ENCODE measurements at places on chromosomes 4 and X. TPM values are rescaled to one million over a fixed set of nuclear protein-coding genes. Genes with fewer than 3 reads are reported as not detected.

GRCh38 chrX:30939928-30940327, 50.9 kb upstream of the TAB3 start:
- DNase-seq, result no peak

TBC1D8B gene
- 7.3 TPM for total RNA-seq

HDAC6 gene
- 42.5 TPM for total RNA-seq

- no peak for DNase-seq
These were observed 3.7 kb downstream of the TBC1D9 start for GRCh38 chr4:140752291-140753068.

GRCh38 chr4:117527601-117528000, 442.2 kb upstream of the TRAM1L1 start:
- DNase-seq, result no peak

SSX2 gene
- not detected for total RNA-seq

DNA sequence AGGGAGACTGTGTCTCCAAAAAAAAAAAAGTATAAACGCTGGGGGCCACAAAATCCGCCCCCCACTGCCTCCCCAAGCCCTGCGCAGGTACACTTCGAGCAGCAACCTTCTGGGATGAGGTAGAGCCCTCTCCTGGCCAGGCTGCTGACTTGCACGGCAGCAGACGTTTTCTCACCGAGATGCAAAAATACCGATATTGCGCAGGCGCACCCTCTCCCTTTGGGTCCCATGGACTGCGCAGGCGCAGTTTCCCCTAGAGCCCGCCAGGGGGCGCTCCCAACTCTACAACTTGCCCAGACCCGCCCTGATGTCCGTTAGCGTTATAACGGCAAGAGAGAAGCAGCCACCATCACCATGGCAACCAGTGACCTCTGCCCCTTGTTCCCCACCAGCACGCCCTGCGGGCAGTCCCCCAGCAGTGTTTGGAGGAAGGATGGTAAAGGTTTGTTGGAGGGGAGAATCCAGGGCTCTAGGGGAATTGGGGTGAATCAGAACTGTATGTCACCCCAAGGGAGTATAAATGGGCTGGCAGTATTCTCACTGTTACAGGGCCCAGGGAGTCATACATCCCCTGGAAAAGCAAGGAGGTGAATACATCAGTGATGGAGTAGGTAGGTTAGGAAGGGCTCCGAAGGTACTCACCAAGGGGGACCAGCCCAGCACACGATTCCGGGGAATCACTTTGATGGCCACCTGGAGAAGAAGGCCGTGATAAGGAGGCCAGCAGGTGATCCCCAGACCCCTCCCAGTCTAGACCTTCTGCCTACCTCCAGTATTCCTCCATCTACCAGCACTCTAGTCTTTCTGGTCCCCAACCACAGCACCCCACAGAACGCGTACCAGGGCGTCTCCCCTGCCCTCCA, 1.5 kb downstream of the PIM2 start:
- DNase-seq, result peak; percentile 82

Measured in mammary epithelial cell (primary cell).